Calu3 (cell line): ENCODE measurements at places on chromosomes 6 and 20.

DNA sequence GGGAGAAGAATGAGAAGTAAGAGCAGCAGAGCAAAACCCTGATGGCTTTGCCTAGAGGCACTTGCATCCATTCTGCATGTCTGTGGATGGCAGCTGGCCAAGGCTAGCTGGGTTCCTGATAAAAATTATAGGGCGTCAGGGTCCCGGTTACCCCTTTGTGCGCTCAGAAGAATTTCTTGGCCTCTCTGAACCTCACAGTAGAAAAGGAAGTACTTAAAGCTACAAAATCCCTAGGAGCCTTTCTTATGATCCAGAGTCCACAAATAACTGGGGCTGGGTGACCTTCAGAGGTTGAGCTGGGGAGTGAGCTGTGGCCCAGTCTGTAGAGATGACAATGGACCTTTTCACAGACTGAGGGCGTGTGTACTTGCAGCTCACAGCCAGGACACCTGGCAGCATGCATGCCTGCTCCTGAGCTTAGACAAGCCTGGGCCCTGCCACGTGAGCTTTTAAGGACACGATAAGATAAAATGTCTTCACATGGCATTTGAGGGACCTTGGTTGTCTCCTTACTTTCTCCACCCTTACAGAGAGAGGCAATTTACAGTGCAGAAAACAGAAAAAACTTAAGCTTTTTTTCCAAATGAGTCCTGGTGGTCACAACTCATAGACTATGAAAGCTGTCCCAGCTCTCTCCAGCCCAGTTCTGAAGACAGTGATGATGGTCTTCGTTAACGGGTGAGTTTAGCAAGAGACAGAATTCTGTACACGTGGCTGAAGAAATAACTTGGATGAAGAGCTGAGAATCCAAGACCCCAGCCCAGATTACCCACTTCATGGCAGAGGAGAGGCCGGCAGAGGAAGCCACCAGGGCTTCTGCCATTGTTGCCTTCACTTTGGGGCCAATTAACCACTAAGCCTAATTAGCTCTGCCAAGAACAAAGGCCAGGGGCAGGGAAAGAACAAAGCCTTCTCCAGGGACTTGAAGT, 50.3 kb downstream of the FOXA2 start:
- DNase-seq, result no peak

DNA sequence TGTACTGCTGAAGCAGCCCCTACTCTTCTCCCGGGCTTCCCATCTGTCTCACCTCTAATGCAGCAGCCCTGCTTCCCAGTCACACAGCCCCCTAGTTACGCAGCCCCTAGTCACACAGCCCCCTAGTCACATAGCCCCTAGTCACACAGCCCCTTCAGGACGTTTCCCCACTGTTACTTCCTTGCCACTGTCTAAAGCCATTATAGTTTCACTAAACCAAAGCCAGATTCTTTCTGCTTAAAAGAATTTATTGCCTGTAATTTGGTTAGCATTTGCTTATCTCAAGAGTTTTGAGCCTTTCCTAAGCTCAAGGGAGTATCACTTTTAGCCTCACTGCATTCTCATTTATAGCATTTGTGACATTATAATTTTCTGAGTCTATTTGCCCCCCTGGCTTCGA, 127.9 kb downstream of the LMBRD1 start:
- no peak for DNase-seq

- DNase-seq, result no peak
These were observed 12.2 kb downstream of the LAMA5 start for GRCh38 chr20:62354811-62355341.

GRCh38 chr6:130836055-130836640, 8.9 kb downstream of the SMLR1 start:
- DNase-seq, result no peak

DNA sequence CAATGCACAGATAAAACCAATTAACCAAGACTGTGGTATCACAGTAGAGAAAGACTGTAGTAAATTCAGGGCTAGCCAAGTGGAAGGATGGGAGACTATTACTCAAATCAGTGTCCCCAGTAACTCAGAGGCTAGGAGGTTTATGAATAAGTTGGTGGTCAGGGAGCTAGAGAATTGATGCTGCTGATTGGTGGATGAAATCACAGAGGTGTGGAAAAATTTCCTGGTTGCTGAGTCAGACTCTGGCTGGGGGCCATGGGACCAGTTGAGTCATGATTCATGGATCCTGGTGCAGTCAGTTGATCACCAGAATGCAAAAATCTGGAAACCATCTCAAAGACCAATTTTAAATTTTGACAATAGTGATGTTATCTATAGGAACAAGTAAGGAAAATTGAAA, 555.9 kb downstream of the C6orf118 start:
- peak; percentile 6 for DNase-seq
